Astrocyte (in vitro differentiated cells and primary cell): ENCODE measurements at places on chromosomes 1 and 21. TPM values are rescaled to one million over a fixed set of nuclear protein-coding genes. Genes with fewer than 3 reads are reported as not detected.

The TMEM54 gene
- total RNA-seq: 8.0 and 9.3 TPM in 2 replicates

DNA sequence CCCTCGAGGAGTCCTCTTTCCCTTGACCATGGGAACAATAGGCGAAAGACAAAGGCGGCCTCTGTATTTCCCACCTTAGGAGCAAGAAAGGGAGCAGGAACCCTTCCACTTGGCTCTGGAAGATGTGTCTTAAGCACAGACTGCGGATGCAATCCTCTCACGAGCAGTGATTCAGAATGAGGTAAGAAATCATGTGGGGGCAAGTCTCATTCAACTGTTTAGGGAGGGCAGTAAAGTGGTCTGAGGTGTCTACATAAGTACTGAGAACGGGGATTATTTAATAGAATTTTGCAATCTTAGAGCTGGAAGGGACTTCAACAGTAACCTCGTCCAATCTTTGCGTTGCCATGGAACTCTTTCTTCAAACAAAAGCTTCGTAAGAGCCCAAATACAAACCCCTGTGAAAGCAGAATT lies 1.6 kb upstream of the DYRK3 start:
- no peaks in the 10 kb centered on the region for H3K27me3 ChIP-seq
- H3K4me1 ChIP-seq: peaks cover 23% of the 10 kb centered on the region
- peak overlapping the region; percentile 91 for H3K27ac ChIP-seq
- H3K36me3 ChIP-seq: no peaks in the 10 kb centered on the region
- H3K4me3 ChIP-seq: peak overlapping the region; percentile 7
- DNase-seq: peak; percentile 90

- H3K27ac ChIP-seq: peak overlapping the region; percentile 73
- peaks cover 25% of the 10 kb centered on the region for H3K4me1 ChIP-seq
- H3K27me3 ChIP-seq: no peaks in the 10 kb centered on the region
- H3K36me3 ChIP-seq: peaks cover 42% of the 10 kb centered on the region
Measured at GRCh38 chr1:28507247-28507645, 1.4 kb downstream of the RCC1 start.

DNA sequence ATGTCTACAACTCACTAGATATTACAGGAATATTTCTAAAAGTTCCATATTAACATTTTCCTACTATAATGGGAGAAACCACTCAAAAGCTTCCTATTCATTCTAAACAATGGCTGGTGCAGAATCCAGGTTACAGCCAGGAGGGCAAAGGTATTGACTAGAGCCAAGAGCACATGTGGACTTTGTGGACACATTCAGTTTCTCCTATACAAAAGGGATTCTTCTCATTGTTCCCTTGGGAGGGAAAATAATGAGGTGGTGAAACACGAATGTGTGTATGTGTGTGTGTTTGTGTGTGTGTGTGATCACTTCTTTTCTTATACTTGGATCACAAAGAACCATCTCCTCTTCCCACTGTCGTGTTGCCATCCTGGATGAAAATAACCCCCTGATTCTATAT lies 1000.0 kb downstream of the ADGRL2 start:
- no peaks in the 10 kb centered on the region for H3K27me3 ChIP-seq
- H3K4me1 ChIP-seq: no peaks in the 10 kb centered on the region
- no peak for DNase-seq
- H3K27ac ChIP-seq: no peak overlapping the region

- no peak overlapping the region for H3K4me3 ChIP-seq
- DNase-seq: no peak
- peaks cover 6% of the 10 kb centered on the region for H3K36me3 ChIP-seq
Measured at GRCh38 chr1:232987774-232988140, 37.3 kb downstream of the NTPCR start.

DNA sequence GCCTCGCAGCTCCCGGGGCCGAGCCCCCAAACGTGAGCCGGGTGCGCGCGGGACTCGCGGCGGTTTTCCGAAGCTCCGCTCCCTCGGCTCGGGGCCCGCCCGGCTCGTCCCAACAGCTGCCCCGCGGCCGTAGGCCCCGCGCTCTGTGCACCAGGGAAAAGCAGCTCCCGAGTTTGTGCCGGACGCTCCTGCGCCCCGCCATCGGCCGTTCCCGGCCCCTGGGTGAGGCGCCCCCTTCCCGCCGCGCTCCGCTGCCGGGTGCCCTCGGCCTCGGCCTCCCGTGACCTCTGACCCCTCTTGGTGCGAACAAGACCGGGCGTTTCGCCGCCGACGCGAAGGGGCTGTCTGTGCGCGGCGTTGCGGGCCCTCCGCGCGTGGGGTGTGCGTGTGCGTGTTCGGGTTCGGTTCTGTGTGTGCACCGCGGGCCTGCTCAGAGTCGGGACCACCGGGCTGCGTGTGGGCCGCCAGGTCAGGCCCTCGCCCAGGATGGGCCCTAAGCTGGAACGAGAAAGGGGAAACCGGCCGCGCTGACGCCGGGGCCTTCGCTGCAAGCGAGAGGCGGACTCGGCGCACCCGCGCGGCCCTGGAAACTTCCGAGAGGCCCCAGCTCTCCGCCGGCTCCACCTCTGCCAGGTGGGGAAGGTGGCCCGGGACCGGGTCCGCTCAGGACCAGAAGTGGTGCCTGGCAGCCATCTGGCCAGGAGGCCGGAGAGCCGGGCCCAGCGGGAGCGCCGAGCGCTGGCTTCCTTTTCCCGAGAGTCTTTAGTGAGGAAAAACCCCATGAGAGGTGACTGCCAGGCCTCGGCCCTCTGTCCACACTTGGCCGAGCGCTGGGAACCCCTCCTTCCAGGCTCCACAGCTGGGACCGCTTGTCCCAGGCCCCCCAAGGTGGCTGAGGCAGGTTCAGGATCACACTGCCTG lies 1.9 kb downstream of the PRDM16 start:
- peaks cover 35% of the 10 kb centered on the region for H3K4me1 ChIP-seq
- peak overlapping the region; percentile 38 for H3K27ac ChIP-seq
- no peak for DNase-seq
- H3K27me3 ChIP-seq: peaks cover 9% of the 10 kb centered on the region
- peak overlapping the region; percentile 49 for H3K4me3 ChIP-seq

DNA sequence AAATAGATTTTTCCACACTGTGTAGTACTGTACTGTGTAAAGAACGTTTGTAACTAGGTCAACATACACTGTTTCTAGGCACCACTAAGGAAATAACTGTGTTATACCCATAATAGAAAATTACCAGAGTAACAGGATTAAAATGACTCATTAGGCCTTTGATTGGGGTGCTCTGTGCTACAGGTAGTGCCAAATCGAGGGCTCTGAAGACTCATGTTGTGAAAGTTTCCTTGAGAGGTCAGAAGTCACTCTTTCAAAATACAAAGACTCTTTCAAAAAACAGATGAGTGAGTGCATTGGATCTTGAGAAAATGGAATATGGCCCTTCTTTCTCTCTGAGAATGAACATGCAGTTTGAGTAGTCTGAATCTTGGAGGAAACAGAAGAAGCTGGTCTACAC lies 143.0 kb downstream of the MRPL39 start:
- no peaks in the 10 kb centered on the region for H3K4me1 ChIP-seq
- no peak overlapping the region for H3K27ac ChIP-seq
- no peaks in the 10 kb centered on the region for H3K36me3 ChIP-seq
- H3K4me3 ChIP-seq: no peak overlapping the region

- no peak overlapping the region for H3K27ac ChIP-seq
- H3K36me3 ChIP-seq: no peaks in the 10 kb centered on the region
- peak; percentile 64 for DNase-seq
- no peaks in the 10 kb centered on the region for H3K4me1 ChIP-seq
- peaks cover 1% of the 10 kb centered on the region for H3K27me3 ChIP-seq
- no peak overlapping the region for H3K4me3 ChIP-seq
Measured at GRCh38 chr1:64302971-64303370, 99.5 kb downstream of the UBE2U start.

GRCh38 chr1:15876357-15877055 lies 29.0 kb downstream of the SPEN start:
- H3K27ac ChIP-seq: no peak overlapping the region
- H3K4me3 ChIP-seq: no peak overlapping the region
- H3K27me3 ChIP-seq: no peaks in the 10 kb centered on the region
- peaks cover 4% of the 10 kb centered on the region for H3K36me3 ChIP-seq
- no peak for DNase-seq

- H3K27ac ChIP-seq: no peak overlapping the region
- H3K27me3 ChIP-seq: no peaks in the 10 kb centered on the region
- H3K36me3 ChIP-seq: peaks cover 26% of the 10 kb centered on the region
Measured at GRCh38 chr1:109241344-109241743, 8.0 kb upstream of the CELSR2 start.

- H3K27ac ChIP-seq: no peak overlapping the region
- H3K4me3 ChIP-seq: no peak overlapping the region
- H3K36me3 ChIP-seq: no peaks in the 10 kb centered on the region
Measured at GRCh38 chr1:172107316-172107975, 266.1 kb downstream of the DNM3 start.

The SPRR2A gene
- total RNA-seq: not detected in 2 replicates

DNA sequence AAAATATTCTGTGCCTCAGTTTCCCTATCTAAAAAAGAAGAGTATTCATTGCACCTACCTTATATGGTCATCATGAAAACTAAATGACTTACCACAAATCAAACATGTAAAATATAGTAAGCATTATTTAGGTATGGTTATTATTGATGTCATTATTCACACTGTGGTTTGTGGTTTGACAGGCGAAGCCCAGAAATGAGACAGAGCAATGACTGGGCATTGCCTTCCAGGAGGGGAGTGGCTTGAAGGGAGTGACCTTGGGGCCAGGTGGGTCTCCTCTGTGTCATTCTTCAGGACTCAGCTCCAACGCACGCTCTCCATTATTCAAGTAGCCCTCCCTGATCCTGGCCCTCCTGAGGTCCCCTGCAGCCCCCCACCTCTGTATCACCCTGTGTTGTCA lies 133.7 kb downstream of the DMRTA2 start:
- no peak overlapping the region for H3K27ac ChIP-seq
- H3K27me3 ChIP-seq: no peaks in the 10 kb centered on the region
- H3K36me3 ChIP-seq: no peaks in the 10 kb centered on the region
- no peaks in the 10 kb centered on the region for H3K4me1 ChIP-seq

The PLPPR4 gene
- 0.07 TPM in 2 replicates for total RNA-seq

GRCh38 chr1:106603616-106604015 lies 452.9 kb upstream of the PRMT6 start:
- DNase-seq: no peak
- H3K4me3 ChIP-seq: no peak overlapping the region
- H3K4me1 ChIP-seq: no peaks in the 10 kb centered on the region
- H3K36me3 ChIP-seq: no peaks in the 10 kb centered on the region
- H3K27ac ChIP-seq: no peak overlapping the region

- no peak overlapping the region for H3K27ac ChIP-seq
- H3K27me3 ChIP-seq: no peaks in the 10 kb centered on the region
- DNase-seq: no peak
- H3K4me3 ChIP-seq: no peak overlapping the region
Measured at GRCh38 chr1:179951383-179952144, 3.0 kb upstream of the CEP350 start.

The SMIM1 gene
- 6.4 and 6.6 TPM in 2 replicates for total RNA-seq

- H3K27me3 ChIP-seq: no peaks in the 10 kb centered on the region
- H3K27ac ChIP-seq: no peak overlapping the region
- H3K36me3 ChIP-seq: no peaks in the 10 kb centered on the region
- no peaks in the 10 kb centered on the region for H3K4me1 ChIP-seq
- no peak overlapping the region for H3K4me3 ChIP-seq
Measured at GRCh38 chr1:59771361-59771760, 43.4 kb upstream of the HOOK1 start.

- DNase-seq: no peak
- H3K4me1 ChIP-seq: no peaks in the 10 kb centered on the region
- H3K4me3 ChIP-seq: no peak overlapping the region
- H3K27me3 ChIP-seq: peaks cover 5% of the 10 kb centered on the region
- no peak overlapping the region for H3K27ac ChIP-seq
Measured at GRCh38 chr21:41703857-41704501, 62.9 kb downstream of the RIPK4 start.

DNA sequence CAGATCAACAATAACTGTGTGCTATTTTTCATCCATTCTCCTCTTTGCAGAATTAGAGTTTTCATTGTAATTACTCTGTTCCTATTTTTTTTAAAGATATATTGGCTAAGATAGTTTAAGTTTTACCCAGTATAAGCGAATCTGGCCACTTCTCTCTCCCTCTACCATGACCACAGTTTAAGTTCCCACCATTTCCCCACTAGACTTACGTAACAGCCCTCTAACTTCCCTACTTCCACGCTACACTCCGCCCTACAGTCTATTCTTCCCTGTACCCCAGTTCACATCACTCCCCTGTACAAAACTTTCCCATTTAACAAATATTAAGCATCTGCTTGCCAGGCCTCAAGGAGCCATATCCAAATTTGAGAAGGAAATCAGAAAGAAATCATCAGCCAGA lies 16.5 kb downstream of the CTSK start:
- DNase-seq: no peak
- H3K4me3 ChIP-seq: no peak overlapping the region
- peaks cover 7% of the 10 kb centered on the region for H3K36me3 ChIP-seq
- H3K4me1 ChIP-seq: no peaks in the 10 kb centered on the region

GRCh38 chr1:205124726-205125125 lies 2.9 kb upstream of the RBBP5 start:
- H3K4me1 ChIP-seq: peaks cover 7% of the 10 kb centered on the region
- no peak overlapping the region for H3K27ac ChIP-seq
- no peaks in the 10 kb centered on the region for H3K27me3 ChIP-seq
- H3K4me3 ChIP-seq: no peak overlapping the region

DNA sequence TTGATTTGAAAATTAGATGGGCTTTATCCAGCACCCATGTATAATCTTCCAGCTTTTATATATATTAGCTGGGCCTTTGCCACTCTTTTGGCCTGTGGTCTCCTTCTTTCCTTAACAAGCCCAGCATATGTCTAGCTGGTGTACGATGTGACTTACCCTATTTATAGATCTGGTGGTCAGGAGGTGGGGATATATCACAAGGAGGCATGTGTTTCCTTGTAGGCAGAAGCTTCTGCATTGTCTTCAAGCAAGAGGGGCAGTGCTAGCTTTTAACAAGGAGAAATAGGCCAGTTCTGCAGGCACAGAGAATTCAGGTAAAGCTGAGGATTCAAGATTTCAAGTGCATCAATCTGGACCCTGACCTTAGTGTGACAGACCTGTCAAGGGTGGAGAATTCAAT lies 38.0 kb upstream of the DNASE2B start:
- no peak overlapping the region for H3K27ac ChIP-seq
- no peaks in the 10 kb centered on the region for H3K27me3 ChIP-seq
- H3K4me1 ChIP-seq: peaks cover 3% of the 10 kb centered on the region
- H3K36me3 ChIP-seq: no peaks in the 10 kb centered on the region

DNA sequence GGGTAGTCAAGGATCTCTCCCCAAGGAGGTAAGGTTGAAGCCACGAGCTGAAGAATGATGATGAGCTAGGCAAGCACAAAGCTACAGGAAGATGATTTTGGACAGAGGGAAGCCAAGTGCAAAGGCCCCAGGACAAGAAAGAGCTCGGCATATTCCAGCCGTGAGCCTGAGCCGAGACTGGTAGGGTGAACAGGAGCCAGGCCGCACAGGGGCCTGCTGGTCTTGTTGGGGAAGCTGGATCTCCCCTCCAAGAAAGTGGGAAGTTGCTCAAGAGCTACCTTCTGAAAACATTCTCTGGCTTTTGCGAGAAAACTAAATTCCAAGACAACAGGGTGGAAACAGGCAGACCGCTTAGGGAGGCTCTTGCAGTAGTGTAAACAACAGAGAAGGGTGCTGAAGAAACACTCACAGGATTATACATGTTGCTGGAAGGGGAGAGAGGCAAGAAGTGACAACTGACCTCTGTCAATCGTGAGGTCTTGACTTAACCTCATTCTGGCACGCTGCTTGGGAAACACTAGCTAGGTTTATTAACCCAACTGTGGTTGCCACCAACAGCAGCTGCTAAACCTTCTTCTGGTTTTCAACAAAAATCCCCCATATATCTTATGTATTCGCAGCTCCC lies 625.2 kb downstream of the SMYD3 start:
- no peak overlapping the region for H3K27ac ChIP-seq
- H3K4me1 ChIP-seq: peaks cover 13% of the 10 kb centered on the region
- no peak for DNase-seq
- H3K4me3 ChIP-seq: no peak overlapping the region
- no peaks in the 10 kb centered on the region for H3K27me3 ChIP-seq

The RNF186 gene
- not detected in 2 replicates for total RNA-seq

The RAD54L gene
- 1.9 and 2.4 TPM in 2 replicates for total RNA-seq
